CD8-positive, alpha-beta memory T cell (primary cell): ENCODE measurements at places on chromosomes 1 and 21.
A peak's percentile ranks its signal among the peaks of the same experiment; 100 is the strongest.

GRCh38 chr1:12219800-12220199 is 10.0 kb upstream of the VPS13D start:
- no peaks in the 10 kb centered on the region for H3K36me3 ChIP-seq
- H3K27me3 ChIP-seq, result no peaks in the 10 kb centered on the region
- H3K27ac ChIP-seq, result peak overlapping the region; percentile 59
- no peaks in the 10 kb centered on the region for H3K4me1 ChIP-seq
- no peak overlapping the region for H3K4me3 ChIP-seq

DNA sequence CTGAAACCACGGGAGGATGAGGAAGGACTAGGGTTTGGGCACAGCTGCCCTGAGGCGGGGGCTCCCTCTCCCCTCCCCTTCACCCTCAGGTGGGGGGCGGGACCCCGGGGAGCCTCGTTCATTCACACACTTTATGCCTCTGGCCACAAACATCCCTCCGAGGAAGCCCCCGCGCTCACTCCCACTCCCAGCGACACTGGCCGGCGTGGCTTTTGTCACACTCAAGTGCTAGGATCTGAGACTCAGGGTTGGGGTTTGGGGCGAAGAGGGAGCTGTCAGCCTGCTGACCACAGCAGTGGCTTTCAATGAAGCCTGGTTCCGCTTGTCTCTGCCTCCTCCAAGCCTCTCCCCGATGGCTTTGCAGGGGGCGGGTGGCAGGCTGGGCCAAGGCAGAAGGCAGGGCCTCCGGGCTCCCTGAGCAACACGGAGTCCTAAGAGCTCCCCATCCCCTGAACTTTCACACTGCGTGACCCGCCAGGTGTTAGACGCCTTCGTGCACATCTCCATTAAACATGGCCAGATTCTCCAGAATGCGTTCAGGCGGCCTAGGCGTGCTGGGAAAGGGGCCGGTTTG is 178.1 kb downstream of the NPHP4 start:
- no peaks in the 10 kb centered on the region for H3K27me3 ChIP-seq
- no peak overlapping the region for H3K4me3 ChIP-seq
- no peak for DNase-seq
- no peak overlapping the region for H3K27ac ChIP-seq

DNA sequence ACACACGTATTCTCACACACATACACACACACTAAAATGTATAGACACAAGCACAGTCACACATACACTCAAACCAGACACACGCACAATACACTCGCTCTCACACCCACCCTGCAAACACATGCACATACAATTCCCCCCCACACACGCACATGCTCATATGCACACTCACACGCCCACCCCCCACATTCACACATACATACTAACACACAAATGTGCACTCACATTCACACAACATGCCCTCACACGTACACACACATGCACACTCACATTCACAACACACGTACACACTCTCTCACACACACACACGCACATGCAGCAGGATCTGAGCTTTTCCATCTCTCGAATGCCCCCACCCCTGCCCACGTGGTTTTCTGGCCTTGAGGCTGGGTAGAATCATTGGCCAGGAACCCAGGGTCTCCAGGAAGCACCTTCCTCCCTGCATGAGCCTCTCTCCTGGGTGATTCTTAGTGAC is 589.7 kb downstream of the PTPRU start:
- H3K4me3 ChIP-seq, result no peak overlapping the region
- no peaks in the 10 kb centered on the region for H3K4me1 ChIP-seq
- H3K27ac ChIP-seq, result no peak overlapping the region
- H3K27me3 ChIP-seq, result no peaks in the 10 kb centered on the region

GRCh38 chr21:37338671-37339551 is 27.7 kb upstream of the DYRK1A start:
- no peak for DNase-seq
- no peaks in the 10 kb centered on the region for H3K4me1 ChIP-seq
- no peaks in the 10 kb centered on the region for H3K27me3 ChIP-seq
- no peaks in the 10 kb centered on the region for H3K36me3 ChIP-seq
- H3K4me3 ChIP-seq, result no peak overlapping the region

DNA sequence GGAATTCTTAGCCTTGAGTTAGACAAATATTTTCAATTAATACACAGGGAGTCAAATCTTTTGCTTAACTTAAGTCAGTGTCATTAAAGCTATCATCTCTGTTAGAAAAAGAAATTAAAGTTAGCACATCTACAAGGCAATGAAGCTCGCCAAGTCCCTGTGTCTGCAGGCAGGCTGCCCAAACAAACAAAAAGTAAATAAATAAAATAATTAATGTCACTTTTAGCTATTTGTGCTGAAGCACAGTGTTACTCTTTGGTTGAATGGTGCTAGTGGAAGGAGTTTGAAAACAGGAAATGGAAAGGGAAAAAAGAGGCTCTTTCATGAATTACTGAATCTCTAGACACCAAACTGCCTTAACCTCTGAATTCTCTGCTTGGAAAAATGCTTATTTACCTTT is 37.1 kb upstream of the COL11A1 start:
- H3K4me3 ChIP-seq, result no peak overlapping the region
- H3K4me1 ChIP-seq, result no peaks in the 10 kb centered on the region
- H3K27ac ChIP-seq, result no peak overlapping the region
- no peak for DNase-seq

DNA sequence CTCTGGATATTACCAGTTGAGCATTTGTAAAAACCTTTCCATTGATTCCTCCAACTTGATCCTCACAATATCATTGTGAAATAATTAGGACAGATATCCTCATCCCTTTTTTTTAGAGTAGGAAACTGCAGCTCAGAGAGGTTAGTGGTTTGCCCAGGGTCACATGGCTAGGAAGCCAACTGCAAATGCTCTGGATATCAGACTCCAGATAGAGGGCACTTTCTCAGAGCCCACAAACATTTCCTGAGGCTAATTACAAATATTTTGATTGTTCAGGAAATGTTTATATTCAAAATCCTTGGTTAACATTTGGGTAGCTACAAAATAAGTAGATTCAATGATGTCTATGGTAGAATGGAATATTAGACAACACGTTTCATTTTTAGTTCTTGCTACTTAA is 154.8 kb upstream of the DPYD start:
- no peak overlapping the region for H3K27ac ChIP-seq
- no peak for DNase-seq
- H3K36me3 ChIP-seq, result no peaks in the 10 kb centered on the region
- no peak overlapping the region for H3K4me3 ChIP-seq
- no peaks in the 10 kb centered on the region for H3K4me1 ChIP-seq

GRCh38 chr1:163797816-163798215 is 476.1 kb downstream of the NUF2 start:
- H3K36me3 ChIP-seq, result no peaks in the 10 kb centered on the region
- H3K4me1 ChIP-seq, result no peaks in the 10 kb centered on the region
- no peak for DNase-seq
- H3K27me3 ChIP-seq, result no peaks in the 10 kb centered on the region
- no peak overlapping the region for H3K4me3 ChIP-seq
- H3K27ac ChIP-seq, result no peak overlapping the region

GRCh38 chr1:186463926-186464325 is 3.0 kb upstream of the PDC start:
- H3K36me3 ChIP-seq, result no peaks in the 10 kb centered on the region
- no peaks in the 10 kb centered on the region for H3K27me3 ChIP-seq
- no peaks in the 10 kb centered on the region for H3K4me1 ChIP-seq
- H3K27ac ChIP-seq, result no peak overlapping the region
- no peak for DNase-seq

DNA sequence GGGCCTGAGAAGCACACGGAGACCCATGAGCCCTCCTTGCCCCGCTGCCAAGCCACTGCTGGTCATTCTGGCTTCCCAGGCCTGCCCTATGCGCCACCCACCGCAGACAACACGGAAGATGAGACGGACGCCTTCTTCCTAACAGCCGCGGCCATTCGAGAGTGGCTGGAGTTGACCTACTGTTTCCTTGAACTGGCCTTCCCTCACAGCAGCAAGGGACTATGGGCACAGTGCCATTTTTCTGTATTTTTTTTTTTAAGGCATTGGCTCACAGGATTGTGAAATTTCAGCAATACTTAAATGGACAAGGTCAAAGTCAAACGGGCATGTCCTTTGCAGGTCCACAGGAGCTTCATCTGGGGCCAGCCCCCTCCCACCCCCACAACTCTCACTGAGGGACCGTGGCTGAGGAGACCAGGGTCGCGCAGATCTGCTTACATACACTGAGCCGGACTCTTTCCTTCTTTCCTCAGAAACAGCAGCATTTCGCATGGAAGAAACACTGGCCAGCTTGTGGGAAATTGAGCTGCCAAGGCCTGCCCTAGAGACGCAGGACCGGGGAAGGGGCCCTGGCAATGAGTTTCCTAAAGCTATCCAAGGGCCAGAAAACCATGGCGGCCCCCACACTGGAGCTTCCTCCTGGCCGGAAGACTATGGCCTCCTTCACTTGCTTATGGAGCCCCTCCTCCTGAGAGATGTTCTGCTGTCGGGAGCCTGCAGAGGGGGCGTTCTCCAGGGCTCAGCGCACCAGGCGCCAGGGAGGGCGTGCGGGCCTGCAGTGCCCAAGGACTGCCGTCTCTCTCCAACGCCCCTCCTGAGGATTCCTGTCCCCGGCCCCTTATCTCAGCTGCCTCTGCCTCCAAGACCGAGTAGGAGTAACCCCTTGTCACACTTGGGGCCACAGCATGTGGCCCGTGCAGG is 98.9 kb downstream of the PGBD5 start:
- H3K4me1 ChIP-seq, result no peaks in the 10 kb centered on the region
- no peak overlapping the region for H3K4me3 ChIP-seq
- no peak for DNase-seq
- no peaks in the 10 kb centered on the region for H3K27me3 ChIP-seq

- peaks cover 57% of the 10 kb centered on the region for H3K4me1 ChIP-seq
- H3K27me3 ChIP-seq, result no peaks in the 10 kb centered on the region
- H3K27ac ChIP-seq, result no peak overlapping the region
- no peak overlapping the region for H3K4me3 ChIP-seq
Measured at GRCh38 chr1:225875044-225875815, 7.0 kb downstream of the TMEM63A start.

- no peaks in the 10 kb centered on the region for H3K4me1 ChIP-seq
- H3K27me3 ChIP-seq, result peaks cover 8% of the 10 kb centered on the region
- no peak overlapping the region for H3K4me3 ChIP-seq
- DNase-seq, result peak; percentile 36
Measured at GRCh38 chr1:3069491-3070308, 697 bp downstream of the PRDM16 start.

DNA sequence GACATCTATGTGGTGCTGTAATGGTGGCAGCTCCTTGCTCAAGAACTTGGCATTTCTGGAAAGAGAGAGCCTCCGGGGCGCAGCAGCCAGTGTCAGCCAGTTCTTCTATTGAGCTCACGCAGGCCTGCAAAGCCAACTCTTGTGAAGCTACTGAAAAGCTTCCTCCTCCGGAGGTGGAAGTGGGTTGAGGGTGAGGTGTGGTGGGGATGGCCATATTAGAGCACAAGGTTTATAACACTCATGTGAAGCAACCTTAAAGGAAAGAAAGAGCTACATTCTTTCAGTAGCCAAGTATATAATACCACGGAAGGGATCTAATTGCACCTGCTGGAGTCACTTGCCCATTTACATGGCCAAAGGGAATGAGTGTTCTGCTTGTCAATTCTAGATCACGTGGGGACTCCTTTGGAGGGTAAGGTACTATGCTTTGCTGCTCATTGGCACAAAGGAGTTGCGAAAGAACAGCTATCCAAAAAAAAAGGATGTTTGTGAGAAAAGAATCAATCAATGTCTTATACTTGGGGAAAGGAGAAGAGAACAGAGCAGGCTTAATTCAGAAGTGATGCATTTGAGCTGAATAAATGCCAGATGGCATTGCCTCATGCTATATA is 18.3 kb upstream of the MAP10 start:
- H3K4me3 ChIP-seq, result no peak overlapping the region

GRCh38 chr1:212260557-212261355 is 24.5 kb upstream of the PPP2R5A start:
- no peak for DNase-seq
- H3K36me3 ChIP-seq, result no peaks in the 10 kb centered on the region
- H3K4me3 ChIP-seq, result no peak overlapping the region
- no peaks in the 10 kb centered on the region for H3K27me3 ChIP-seq
- H3K4me1 ChIP-seq, result peaks cover 28% of the 10 kb centered on the region
- no peak overlapping the region for H3K27ac ChIP-seq

DNA sequence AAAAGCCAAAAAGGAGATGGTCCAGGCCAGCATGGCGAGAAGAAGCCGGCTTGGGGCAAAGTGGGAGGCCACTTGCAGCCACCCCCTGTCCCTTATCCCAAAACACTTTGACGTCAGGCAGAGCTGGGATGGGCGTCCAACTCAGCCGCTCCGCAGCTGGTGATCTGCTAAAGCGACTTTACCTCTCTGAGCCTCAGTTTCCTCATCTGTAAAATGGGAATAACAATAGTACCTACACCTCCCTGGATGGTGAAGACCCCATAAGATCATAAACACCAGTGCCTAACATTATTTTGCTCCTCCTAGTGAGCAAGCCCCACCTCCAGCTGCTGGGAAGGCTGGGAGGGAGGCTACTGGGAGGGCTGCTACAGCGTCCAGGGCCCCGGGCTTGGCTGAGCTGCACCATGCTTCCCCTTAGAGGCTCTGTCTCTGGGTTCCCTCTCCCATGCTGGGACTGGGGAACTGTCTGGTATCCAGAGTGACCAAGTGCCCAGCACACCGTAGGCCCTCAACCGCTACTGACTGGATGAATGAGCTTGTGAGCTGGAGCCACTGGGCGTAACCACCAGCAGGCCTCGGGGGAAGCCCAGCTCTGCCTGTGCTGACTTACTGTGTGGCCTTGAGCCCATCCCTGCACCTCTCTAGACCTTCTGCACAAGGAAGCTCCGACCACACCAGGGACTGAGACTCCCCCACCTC is 18.3 kb downstream of the IFFO2 start:
- H3K27me3 ChIP-seq, result no peaks in the 10 kb centered on the region
- no peaks in the 10 kb centered on the region for H3K36me3 ChIP-seq
- H3K4me1 ChIP-seq, result peaks cover 81% of the 10 kb centered on the region

DNA sequence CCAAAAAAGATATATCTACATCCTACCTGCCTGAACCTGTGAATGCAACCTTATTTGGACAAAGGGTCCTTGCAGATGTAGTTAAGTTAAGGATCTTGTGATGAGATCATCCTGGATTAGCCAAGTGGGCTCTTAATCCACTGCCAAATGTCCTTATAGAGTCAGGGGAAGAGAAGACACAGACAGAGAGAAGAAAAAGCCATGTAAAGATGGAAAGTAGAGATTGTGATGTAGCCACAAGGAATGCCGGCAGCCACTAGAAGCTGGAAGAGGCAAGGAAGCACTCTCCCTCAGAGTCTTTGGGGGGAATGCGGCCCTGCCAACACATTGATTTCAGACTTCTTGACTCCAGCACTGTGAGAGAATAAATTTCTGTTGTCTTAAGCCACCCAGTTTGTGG is 16.2 kb downstream of the HSD11B1 start:
- H3K4me3 ChIP-seq, result no peak overlapping the region
- DNase-seq, result no peak
- H3K36me3 ChIP-seq, result no peaks in the 10 kb centered on the region
- peaks cover 15% of the 10 kb centered on the region for H3K4me1 ChIP-seq

DNA sequence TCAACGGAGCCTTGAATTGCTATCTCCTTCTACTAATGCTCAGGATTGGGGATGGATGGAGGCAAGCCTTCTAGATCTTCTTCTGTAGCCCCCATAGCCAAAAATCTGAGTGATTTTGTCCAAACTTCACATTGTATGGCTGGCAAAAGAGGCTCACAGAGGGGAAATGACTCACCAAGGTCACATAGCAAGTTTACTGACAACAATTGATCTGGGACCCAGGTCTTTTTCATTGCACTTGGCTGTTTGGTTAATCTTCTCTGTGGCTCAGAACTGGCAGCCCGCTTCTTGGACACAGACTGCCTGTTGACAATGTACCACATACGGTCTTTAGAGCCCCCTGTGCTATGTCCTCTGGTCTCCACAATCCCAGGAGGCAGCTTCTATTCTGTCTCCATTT is 3.0 kb upstream of the LACTBL1 start:
- H3K36me3 ChIP-seq, result no peaks in the 10 kb centered on the region
- H3K27me3 ChIP-seq, result peaks cover 10% of the 10 kb centered on the region
- no peak for DNase-seq
- no peak overlapping the region for H3K4me3 ChIP-seq
